ENCODE measurements at places on chromosomes 16 and 17.

DNA sequence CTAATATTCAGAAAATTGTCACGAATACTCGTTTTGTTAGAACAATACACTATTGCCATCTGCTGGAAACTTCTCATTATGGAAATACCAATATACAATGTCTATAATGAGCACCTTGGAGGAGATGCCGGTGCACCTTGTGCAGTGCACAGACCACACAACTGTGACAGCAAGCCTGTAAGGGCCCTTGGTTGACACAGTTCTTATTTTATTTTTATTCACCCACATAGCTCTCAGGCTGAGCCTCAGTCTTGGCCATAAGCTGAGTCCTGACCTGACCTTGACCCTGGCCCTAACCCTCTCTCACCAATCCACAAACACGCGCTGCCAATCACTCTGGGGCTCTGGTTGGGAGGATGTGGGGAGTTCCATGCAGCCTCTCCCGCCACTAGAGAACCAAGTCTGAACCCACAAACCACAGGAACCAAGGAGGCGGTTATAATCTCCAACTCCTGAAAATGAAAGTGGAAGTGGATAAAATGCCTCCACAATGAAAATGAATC is 7.6 kb downstream of the AIPL1 start:
- DNase-seq, result peak; percentile 40

DNA sequence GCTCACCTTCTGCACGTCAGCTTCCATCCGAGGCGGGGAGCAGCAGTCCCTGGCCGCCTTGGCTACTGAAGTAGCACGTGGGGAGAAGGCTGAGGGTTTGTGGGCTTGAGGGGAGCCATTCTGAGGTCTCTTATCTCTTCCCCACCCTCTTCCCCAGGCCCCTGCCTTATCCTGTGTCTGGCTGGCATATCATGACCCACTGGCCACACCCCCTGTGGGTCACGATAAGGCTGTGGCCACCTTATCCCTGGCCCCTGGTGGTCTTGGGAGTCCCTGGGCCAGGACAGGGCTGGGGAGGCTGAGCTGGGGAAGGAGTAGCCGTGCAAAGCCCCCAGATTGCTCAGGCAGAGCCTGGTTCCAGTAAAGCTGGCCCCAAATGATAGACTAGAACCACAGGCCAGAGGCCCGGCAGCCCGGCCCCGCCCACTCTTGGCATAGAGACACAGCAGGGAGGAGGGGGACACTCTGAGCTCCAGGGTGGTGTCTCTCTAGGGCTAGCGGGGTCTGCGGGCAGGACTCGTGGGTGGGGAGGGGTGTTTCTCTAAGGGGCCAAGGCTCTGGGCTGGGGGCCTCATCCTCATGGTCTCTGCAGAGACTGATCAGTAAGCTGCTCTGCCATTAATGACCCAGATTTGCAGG is 7.6 kb downstream of the SPNS2 start:
- DNase-seq, result no peak

DNA sequence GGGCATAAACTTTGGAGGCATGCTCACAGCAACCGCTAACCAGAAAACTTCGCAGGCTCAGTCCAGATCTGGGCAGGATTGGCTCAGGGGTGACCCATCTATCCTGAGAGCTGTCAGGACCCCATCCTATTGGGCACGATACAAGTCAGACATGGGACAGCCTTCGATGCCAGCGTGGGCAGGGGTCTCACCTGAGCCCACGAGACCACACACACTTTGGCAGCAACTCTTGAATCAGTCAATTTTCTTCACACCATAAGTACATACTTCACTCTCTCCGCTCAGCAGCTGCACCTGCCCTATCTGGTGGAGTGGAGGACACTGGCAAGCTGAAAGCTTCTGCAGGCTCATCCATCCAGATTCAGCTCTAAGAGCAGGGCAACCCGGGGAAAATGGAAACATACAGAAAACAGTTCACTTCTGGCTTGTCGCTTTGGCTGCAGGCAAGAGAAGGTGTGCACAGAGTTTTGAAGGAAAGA is 48.3 kb downstream of the ZFHX3 start:
- no peak for DNase-seq

GRCh38 chr17:17682737-17683680 is 1.8 kb downstream of the RAI1 start:
- peak; percentile 83 for DNase-seq

DNA sequence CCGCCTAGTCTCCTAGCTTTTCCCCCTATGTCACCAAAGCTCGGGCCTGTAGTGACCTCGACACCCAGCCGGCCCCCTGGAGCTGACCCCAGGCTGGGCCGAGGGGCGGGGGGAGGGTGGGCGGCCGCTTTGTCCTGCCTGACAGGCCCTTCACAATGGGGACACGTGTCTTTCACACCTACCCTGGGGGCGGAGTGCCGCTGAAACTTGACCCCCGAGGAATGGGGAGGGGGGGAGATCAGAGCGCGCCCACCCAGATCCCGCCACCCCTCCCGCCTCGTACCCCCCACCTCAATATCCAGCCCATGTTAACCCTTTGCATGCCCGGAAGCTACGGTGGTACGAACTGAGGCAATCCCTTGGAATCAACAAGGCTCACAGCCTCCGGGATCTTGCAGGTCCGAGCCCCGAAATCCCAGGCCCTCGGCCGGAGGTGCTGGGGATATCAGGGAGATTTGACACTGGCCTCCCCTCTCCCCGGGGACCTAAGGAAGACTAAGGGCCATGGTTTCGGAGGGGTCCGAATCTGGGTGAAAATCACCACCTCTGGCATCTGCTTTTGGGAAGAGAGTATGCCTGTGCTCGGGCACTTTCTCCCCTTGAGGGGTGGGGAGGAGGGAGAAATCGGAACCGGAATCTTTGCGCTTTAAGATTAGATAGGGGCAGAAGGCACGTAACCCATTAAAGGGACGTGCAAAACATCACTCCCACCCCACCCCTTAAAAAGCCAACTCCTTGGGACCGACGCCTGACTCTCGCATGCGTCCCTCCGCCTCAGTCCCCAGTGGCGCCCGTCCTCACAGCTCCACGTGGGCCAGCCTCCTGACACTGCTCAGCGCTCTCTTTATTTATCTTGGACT is 2.6 kb downstream of the NOG start:
- no peak for DNase-seq

DNA sequence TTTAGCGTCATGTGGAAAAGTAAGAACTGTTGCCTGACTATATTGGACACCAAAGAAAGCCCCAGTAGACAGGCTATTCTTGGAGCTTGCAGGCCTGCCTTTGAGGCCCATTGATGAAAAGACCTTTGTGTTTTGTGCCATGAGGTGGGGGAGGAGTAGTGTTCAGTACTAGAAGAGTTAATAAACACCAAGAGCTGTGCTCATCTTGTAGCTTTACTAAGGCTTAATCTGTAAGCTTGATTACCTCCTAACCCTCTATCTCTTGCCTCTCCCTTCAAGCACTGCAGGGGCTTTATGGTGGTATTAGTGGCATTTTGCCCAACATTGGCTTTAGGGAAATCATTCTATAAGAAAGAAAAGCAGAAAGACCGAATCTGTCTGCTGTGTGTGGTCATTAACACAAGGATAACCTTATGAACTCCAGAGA is 220.2 kb upstream of the TBX2 start:
- no peak for DNase-seq

DNA sequence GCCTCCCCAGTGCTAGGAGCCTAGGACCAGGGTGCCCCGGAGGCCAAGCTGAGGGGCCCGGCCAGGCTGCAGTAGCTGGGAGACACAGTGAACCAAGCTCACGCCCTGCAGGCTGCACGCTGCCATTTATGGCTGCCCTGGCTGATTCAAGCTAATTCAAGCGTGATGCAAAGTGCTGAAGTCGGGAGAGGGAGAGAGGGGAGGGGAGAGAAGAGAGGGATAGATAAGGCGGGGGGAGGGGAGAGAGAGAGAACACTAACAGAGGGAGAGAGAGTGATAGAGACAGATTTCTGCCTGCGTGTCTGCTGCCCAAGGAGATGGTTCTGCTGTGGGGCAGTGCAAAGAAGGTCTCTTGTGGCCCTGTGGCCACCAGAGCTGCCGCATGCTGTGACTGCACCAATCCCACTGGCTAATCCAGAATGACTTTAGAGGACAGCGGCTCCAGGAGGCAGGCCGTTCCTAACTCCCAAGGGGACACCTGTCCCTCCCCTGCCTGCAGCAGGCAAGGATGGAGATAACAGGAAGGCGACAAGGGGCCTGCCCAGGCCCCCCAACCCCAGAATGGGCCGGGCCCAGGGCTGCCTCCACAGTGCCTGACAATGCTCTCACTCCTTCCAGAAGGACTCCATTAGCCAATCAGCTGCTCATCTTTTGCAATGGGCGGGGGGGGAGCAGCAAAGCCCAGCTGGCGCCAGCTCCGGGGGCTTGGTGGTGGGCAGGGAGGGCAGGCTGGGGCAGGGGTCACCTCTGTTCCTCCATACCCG is 12.9 kb downstream of the MXRA7 start:
- peak; percentile 46 for DNase-seq

DNA sequence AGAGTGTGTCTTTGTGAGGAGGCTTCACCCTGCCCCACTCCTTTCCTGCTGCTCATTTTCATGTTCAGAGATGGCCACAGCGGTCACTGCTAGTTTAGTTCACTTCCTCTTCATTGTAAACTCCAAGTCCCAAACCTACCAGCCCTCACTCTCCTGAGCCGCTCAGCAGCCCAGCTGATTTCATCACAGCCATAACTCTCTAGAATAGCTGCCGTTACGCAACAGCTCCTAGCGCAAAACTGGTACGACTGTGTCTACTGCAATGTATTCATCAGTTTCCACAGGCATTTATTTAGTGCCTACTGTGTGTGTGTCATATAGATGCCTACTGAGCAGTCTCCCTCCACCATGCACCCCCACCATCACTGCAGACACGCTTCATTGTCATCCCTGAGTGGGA is 233.5 kb upstream of the RPL38 start:
- no peak for DNase-seq

GRCh38 chr16:84324434-84325262 is 30.0 kb downstream of the WFDC1 start:
- no peak for DNase-seq

GRCh38 chr16:72921620-72922019 is 126.3 kb downstream of the ZFHX3 start:
- DNase-seq, result peak; percentile 72

- DNase-seq, result no peak
These were observed 144.3 kb downstream of the MAP2K6 start for GRCh38 chr17:69558796-69559195.

DNA sequence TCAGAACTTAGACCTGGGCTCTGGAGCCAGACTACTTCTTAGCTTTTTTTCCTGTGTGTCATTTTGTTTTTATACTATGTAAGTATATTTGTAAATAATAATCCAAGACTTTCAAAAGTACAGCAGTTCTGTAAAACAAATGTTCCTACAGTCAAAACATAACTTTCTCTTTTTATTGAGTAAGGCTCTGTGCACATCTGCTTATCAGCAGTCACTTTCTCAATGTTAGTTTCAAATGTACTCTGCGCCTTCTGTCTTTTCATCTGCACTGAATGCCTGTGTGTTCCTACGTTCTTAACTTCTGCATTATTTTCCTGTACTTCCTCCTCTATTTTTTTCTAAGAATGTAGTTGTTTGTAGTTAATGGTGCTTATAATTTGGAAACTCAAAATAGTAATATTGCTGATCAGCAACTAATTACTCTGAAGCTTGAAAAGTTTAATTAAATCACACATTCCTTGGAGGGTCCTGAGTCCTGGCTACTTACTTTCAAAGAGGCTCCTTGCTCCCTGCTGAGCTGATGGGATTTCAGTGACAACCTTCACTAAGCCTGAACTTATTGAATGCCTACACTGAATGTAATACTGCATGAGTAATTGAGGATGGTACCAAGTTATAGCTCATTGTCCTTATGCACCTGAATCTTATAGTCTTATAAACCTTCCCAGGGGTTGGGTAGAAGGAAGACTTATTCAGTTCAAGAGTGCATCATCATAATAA is 329.9 kb downstream of the KCNJ2 start:
- no peak for DNase-seq

GRCh38 chr17:19757536-19758180 is 9.6 kb upstream of the ALDH3A1 start:
- DNase-seq, result no peak

- DNase-seq, result peak; percentile 69
These were observed 13.3 kb downstream of the CDH3 start for GRCh38 chr16:68658341-68658973.

GRCh38 chr17:42779304-42779935 is 990 bp upstream of the WNK4 start:
- DNase-seq, result no peak

- DNase-seq, result peak; percentile 18
These were observed 59.2 kb downstream of the BMERB1 start for GRCh38 chr16:15493466-15494180.

- DNase-seq, result no peak
These were observed 3.5 kb upstream of the CES4A start for GRCh38 chr16:66984892-66985311.
